ENCODE measurements at places on chromosomes 2 and 18.

DNA sequence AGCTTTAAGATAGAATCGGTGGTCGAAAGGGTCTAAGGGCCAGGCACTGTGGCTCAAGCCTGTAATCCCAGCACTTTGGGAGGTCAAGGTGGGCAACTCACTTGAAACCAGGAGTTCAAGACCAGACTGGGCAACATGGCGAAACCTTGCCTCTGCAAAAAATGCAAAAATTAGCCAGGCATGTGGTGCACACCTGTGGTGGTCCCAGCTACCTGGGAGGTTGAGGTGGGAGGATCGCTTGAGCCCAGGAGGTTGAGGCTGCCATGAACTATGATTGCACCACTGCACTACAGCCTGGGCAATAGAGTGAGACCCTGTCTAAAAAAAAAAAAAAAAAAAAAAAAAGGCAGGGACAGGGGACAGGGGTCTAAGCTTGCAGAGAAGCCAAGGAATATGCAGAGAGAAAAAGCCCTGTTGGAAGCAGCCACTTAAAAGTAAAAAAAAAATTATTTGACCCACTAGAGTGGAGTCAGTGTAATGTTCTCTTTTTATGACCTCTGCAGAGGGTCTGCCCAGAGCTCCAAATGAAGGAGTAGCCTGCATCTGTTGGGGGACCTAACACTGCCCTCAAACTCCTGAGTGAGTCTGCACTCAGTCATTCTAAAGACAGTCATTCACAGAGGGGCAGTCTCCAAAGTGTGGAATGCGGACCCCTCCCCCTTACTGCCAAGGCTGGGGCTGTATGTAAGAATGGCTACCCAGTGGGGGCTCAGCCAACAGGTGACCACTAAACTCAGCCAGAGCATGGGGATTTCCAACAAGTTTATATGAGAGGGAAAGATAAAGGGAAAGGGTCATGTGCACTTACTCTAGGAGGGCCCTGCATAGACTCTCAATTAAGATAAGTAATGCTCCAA, 118.5 kb upstream of the CDCA7 start:
- DNase-seq = no peak

- DNase-seq = no peak
These were observed 73.5 kb upstream of the ASB18 start for GRCh38 chr2:236337465-236338325.

DNA sequence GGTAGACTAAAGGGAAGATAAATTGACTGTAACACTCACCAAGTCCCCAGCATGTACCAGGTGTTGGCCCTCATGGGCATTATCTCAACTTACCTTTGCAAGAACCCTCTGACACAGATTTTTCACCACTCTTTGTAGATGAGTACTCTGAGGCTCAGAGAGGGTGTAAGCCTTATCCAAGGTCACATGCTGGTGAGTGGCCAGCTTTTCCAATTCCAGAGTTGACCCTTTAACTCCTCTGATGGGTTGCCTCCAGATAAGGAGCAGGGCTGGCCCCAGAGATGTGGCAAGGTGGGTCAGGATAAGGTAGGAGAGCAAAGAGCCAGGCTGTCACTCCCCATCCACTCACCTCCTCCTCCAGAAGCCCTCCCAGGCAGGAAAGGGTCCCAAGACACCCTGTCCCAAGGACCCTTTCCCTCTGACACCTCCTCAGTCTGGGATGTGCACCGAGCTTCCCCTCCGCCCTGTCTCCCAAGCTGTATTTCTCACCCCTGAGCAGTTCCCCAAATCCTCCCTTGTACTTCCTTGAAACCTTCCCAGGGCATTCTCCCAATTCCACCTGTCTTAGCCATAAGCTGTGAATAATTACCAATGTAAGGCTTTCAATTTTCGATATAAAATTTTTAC, 165.9 kb downstream of the ZFP36L2 start:
- DNase-seq = no peak

- DNase-seq = no peak
These were observed 414.4 kb upstream of the ETAA1 start for GRCh38 chr2:66982766-66983165.

GRCh38 chr18:41724195-41724594, 230.8 kb upstream of the PIK3C3 start:
- DNase-seq = no peak

GRCh38 chr2:96500385-96501066, 4.6 kb downstream of the NEURL3 start:
- DNase-seq = no peak

DNA sequence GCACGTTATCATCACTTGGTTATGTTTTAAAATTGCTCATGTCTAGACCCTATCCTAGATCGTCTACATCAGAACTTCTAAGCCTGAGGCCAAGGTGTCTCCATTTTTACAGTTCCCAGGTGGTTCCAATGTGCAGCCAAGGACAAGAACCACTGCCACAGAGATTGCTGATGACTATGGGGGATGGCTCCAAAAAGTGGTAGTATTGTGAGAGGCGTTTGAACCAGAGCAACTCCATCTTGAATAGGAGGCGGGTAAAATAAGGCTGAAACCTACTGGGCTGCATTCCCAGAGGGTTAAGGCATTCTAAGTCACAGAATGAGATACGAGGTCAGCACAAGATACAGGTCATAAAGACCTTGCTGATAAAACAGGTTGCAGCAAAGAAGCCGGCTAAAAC, 212.6 kb upstream of the FBXO11 start:
- DNase-seq = no peak

- no peak for DNase-seq
These were observed 751.1 kb upstream of the FANCL start for GRCh38 chr2:58992062-58992706.

GRCh38 chr2:225889452-225889851, 489.9 kb downstream of the NYAP2 start:
- no peak for DNase-seq

DNA sequence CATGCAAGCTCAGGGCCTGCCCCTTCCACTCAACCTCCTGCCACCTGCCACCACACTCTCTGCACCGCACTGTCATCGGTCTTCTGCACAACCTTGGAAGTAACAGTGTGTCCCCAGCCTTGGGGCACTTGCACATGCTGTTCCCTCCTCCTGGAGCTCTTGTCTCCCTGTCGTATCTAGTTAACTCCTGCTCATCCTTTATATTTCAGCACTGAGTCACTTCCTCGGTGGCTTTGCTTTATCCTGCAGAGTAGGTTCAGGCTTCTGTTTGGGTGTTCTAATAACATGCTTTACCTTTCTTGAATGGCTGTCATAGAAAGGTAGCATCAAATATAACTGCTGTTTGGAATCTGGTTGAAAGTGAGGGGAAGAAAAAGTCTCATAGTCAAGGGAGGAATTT, 25.3 kb downstream of the PAX8 start:
- DNase-seq = no peak

- DNase-seq = no peak
These were observed 587.2 kb upstream of the PKDCC start for GRCh38 chr2:41460661-41461060.

DNA sequence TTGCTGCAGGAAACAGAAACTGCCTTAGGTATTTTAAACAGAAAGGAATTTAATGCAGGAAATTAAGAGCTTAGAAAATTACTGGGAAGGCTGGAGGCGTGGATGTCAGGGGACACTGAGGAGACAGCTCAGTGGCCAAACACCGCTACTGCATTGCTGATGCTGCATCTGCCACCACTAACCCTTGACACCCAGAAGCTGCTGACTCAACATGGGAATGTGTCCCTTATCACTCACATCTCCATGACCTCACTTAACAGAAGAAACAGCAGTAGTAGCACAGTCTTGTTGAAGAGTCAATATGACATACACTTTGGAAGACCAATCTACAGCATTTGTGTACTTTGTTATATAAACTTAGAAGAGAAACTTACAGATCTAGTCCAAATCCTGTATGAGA, 906.1 kb downstream of the SLC4A3 start:
- DNase-seq = no peak

- no peak for DNase-seq
These were observed 166.3 kb downstream of the C1D start for GRCh38 chr2:67896476-67896875.

GRCh38 chr2:218257390-218257981, 3.3 kb upstream of the GPBAR1 start:
- DNase-seq = peak; percentile 86

DNA sequence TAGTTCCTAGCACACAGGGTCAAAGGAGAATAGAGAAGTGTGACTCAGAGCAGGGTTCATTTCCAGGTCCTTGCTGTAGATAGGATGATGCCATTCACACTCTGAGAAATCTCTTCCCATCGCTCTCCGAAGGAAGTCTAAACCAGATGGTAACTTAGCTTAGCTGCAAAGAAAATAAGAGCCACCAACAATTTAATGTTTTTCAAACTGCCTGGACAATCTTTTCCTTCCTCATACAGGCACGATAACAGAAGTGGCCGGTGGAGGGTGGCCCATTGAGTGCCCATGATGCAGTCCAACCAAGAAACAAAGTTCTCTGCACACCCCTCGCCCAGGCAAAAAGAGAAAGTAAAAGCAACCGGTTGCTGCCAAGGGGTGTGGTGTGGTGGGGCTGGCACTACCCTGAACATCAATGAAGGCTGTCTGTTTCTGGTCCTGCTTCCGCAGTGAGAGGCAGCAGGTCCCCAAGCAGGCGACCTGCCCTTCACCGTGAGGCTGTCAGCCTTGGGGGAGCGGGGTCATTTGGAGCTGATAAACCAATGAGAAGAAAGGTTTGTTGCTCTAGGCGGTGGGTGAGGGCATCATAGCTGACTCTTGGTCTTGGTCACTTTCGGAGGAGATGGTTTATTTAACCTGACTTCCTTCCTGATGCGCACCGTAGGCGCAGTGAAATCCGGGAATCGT, 105.6 kb upstream of the CD302 start:
- DNase-seq = peak; percentile 70

GRCh38 chr2:71226096-71226964, 573 bp downstream of the PAIP2B start:
- DNase-seq = peak; percentile 41

DNA sequence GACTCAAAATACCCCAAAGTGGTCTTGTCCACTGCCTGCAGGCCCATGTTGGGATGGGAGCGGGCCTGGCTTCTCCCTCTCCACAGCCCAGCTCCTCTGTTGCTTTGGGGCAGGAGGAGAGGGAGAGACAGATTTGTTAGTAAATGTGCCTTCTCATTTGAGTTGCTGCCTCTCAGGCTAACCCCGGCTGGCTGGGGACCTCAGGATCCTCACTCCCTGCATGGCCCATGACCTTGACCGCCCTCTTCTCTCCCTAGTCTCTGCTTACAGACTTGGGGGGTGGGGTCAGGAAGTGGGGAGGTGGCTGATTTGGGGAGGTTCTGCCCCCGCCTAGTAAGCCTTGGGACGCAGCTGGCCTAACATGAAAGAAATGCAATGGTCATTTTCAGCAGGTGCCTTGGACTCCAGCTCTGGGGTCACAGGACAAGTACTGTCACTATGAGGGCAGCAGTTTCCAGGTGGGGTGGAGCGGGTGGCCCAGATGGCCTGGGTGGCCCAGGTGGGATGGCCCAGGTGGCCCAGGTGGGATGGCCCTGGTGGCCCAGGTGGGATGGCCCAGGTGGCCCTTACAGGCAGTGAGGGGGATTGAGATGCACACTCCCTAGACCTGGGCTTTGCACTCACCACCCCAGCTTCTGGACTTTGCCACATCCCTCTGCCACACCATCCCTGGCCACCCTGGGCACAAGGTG, 24.1 kb downstream of the HJURP start:
- DNase-seq = peak; percentile 17

- no peak for DNase-seq
These were observed 11.2 kb downstream of the SLC66A2 start for GRCh38 chr18:79940126-79940813.

GRCh38 chr2:85999061-85999831, 106.4 kb downstream of the POLR1A start:
- peak; percentile 55 for DNase-seq

- DNase-seq = no peak
These were observed 35.2 kb downstream of the PTMA start for GRCh38 chr2:231743376-231744116.

DNA sequence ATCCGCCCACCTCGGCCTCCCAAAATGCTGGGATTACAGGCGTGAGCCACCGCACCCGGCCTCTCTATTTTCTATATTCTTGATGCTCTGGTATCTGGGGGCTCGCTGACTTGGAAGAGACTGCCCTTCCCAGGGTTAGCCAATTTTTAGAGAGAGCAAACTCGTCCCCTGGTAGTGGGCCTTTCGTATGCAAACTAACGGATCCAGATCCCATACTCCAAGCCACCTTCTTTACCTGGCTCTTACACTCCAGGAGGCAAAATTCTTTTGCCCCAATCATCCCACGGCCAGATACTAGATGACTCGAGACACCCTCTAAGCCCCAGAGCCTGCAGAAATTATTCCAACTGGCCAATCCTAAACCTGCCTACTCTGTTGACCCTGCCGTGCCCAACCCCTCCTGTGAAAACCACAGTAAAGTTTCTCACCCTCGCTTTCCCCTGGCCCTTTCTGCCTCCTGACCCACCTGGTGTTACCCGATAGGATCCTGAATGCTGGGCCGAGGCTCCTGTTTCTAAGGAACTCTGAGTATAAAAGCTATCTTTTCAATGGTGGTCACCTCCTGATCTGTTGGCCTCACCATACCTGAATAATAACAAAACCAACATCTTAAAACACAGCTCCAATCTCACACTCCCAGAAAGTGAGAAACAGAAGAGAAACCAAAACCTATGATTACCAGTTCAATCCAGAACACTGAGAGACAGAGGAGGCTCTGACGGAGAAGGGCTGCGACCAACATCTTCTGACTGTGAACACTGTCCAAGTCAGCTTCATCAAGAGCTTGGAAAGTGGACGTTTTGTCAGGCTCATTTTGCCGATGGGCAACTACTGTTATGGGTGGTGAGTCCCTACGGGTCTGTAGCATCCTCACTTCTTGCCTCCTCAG, 57.6 kb upstream of the ZNF532 start:
- no peak for DNase-seq

DNA sequence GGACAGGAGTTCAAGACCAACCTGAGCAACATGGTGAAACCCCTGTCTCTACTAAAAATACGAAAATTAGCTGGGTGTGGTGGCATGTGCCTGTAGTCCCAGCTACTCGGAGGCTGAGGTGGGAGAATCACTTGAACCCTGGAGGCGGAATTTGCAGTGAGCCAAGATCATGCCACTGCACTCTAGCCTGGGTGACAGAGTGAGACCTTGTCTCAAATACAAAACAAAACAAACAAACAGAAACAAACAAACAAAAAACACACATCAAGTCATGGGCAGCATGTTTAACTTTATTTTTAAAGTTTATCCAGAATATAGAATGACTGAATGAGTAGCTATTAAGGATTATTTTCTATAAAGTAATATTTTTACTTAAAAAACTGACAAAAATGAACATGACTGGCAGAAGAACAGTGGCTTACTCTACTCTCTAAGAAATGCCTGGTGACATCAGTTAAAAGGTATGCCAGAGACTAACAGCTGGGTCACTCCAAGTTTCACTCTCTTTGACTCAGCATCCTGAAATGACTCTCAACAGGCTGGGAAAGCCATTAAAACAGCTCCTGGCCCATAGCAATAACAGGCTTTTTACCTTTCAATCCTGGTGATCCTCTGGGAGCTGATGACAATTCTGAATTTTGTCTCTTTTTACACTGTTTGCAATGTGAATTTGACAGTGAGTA, 281.6 kb upstream of the STON1 start:
- DNase-seq = no peak
